Heart right ventricle (tissue), 16 donors: ENCODE measurements at places on chromosomes 7 and 10.

- H3K4me1 ChIP-seq, result peaks cover 33% of the 10 kb centered on the region
- H3K27me3 ChIP-seq, result no peaks in the 10 kb centered on the region
- H3K36me3 ChIP-seq, result peaks cover 4% of the 10 kb centered on the region
- peak overlapping the region; percentile 82 for H3K27ac ChIP-seq
- no peak overlapping the region for H3K4me3 ChIP-seq
- DNase-seq, result peak; percentile 79
Measured at GRCh38 chr10:70500812-70501301, 22.3 kb downstream of the PALD1 start.

- no peak overlapping the region for H3K27ac ChIP-seq
- H3K27me3 ChIP-seq, result no peaks in the 10 kb centered on the region
Measured at GRCh38 chr7:45987521-45988290, 66.6 kb upstream of the IGFBP3 start.

- no peak overlapping the region for H3K4me3 ChIP-seq
- DNase-seq, result no peak
- H3K27ac ChIP-seq, result no peak overlapping the region
- H3K36me3 ChIP-seq, result no peaks in the 10 kb centered on the region
- no peaks in the 10 kb centered on the region for H3K4me1 ChIP-seq
- no peaks in the 10 kb centered on the region for H3K27me3 ChIP-seq
Measured at GRCh38 chr10:90675621-90676020, 182.2 kb downstream of the HTR7 start.

DNA sequence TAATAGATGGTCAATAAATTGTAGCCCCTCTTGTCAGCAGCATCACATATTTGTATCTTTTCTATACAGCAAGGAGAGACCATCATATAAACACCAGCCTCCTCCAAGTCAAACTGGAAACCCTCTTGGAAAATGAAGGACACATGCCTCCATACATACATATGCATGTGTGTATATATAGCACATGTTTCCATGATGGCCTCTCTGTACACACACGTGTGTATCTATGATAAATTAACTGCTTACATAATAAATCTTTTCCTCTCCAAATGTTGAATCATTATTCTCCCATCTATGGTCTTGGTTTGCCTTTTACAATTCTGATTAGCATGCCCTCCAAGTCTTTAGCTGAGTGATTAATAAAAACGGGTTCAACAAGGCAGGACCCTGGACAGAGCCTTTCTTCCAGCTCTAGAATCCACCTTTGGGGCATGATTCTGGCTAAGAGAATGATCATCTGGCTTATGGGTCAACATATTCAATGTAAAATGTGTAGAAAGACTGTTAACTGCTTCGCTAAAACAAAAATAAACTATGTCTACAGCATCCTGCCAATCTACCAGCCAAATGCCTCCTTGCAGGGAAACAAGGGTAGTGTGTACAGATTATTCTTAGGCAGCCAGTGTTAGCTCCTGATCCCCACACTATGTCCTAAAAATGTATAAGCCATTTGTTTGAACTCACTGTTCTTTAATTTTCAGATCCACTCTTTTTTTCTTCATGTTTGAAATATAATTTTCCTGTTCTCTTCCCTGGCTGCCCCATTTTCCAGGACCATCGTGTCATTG, 70.0 kb downstream of the CRTAC1 start:
- DNase-seq, result no peak
- H3K36me3 ChIP-seq, result no peaks in the 10 kb centered on the region
- H3K4me1 ChIP-seq, result no peaks in the 10 kb centered on the region
- H3K27ac ChIP-seq, result no peak overlapping the region
